NT2/D1 (cell line): ENCODE measurements at places on chromosomes 12 and 14.

DNA sequence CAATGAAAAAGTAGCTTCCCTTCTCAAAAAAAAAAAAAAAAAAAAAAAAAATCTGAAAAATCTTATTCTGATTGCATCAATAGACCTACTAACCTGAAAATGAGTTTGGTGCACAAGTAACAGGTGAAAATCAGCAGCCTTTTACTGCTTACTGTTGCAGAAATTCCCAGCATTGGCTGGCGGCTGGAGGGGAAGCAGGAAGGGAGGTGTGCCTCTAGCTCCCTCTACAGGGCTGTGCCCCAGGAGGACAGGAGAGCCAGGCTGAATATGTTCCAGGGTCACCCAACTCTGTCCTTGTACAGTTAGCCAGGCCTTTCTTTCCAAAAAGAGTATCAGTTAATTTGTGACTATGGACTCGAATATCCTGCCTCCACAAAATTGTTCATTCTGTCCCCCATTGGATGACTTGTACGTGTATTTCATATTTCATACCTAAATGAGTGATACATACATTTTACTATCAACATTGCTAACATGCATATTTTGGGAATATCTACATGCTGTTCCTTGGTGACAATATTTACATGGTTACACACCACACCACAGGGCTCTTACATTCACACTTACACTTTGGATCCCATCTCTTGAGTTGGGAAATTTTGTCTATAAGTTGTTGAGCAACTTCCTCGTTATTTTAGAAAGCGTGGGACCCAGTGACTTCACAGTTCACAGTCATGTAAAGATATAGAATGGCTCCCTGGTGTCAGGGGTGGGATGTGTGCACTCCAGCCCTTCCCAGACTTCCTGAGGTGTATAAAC is 124.8 kb downstream of the SAMD4A start:
- DNase-seq = peak; percentile 44

DNA sequence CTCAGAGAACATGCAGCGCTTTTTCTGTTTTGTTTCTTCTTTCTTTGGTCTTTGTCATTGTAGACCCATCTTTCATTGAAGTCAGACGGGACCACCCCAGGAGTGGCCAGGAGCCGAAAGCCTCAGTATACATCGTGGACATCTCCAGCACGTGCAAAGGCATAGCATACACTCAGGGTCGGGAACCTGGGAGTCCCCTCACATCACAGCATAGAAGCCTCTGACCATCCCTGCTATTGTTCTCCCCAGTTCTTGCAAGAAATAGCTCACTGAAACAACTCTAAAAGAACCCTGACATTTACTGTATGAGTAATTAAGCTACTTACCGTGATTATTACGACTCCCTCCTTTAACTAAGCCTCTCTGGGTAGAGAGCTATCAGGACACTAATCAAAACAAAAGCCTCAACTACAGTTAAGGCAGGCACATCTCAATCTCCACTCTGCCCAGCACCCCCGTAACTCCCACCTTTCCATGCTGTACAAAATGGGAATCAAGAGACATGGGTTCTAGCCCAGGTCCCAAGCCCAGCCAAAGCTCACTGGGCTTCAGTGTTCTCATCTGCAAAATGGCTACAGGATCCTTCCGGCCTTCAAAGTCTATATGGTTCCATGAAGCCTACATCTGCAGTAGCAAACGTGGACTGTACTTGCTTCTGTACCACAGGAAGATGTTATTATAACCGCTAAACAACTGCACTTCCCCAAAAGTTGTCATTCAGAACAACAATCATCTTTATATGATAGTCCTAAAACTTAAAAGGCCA is 6.7 kb downstream of the CCDC88C start:
- no peak for DNase-seq

- no peak for DNase-seq
Observed at GRCh38 chr12:19576506-19577280, 137.4 kb downstream of the AEBP2 start.

GRCh38 chr14:105141486-105142281 is 26.9 kb downstream of the JAG2 start:
- DNase-seq = no peak

DNA sequence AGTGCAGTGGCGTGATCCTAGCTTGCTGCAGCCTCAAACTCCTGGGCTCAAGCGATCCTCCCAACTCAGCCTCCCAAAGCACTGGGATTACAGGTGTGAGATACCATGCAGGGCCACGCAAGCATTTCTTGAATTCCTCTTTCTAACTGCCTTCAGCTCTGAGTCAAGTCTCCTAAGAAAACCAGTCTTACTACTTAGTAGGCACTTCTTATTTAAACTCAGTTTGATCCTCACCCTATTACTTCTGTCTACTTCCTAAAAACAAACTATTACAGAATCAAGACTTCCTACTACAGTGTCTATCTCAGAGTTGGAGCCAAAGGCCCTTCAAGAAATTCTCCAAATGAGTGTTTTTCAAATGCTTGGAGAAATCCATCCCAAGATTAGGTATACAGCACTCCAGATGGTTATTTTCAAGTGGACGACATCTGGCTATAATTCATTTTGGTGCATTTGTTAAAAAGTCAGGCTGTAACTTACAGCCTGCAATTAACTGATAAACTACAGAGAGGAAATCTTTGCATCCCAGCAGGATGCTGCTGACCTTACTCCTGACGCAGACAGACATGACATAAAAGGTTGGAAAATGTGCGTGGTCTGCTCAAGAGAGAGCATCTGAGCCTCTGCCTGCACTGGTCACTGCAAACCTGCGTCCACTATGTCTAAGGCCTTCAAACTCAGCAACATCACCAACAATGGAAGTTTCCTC is 34.7 kb downstream of the SSH1 start:
- no peak for DNase-seq

GRCh38 chr12:78338054-78338785 is 507.5 kb downstream of the NAV3 start:
- DNase-seq = no peak

- DNase-seq = no peak
Observed at GRCh38 chr12:3748620-3749019, 4.3 kb downstream of the CRACR2A start.

DNA sequence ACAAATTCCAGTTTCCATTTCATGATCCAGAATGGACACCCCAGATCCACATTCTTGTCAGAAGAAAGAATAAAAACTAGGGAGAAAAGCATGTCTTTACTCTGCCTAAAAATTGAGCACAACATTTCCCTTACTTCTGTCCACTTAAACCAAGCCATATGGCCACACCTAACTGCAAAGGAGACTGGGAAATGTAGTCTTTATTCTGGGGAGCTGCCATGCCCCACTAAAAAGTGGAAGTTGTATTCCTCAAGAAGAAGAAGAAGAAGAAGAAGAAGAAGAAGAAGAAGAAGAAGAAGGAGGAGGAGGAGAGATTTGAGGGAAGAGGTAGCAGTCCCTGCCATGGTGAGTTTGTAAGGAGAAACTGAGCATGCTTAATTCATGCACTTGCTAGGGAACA is 84.5 kb downstream of the GPR65 start:
- DNase-seq = no peak
